Activated naive CD4-positive, alpha-beta T cell treated with anti-CD3 and anti-CD28 coated beads for 36 hours (primary cell): ENCODE measurements at places on chromosomes 5 and 9.

DNA sequence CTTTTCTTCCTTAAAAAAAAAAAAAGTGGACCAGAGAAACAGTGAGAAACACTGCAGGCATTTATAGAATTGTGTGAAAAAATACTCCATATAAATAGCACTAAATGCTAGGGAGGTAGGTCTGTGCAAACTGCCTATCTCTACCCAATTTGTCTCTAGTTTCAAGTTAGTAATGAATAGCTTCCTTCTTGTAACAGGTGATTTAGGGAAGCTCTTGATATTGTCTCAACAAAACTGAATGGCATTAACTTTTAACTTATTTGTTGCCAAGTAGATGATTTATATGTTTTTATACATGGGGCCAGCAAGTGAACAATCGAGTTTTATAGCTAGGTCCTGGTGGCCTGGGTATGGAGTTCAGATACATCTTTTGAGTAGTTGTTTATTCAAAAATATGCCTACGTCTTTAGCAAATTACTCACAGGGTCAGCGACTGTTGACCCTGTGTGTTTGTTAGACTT lies 283.6 kb downstream of the NR3C1 start:
- no peak for DNase-seq

DNA sequence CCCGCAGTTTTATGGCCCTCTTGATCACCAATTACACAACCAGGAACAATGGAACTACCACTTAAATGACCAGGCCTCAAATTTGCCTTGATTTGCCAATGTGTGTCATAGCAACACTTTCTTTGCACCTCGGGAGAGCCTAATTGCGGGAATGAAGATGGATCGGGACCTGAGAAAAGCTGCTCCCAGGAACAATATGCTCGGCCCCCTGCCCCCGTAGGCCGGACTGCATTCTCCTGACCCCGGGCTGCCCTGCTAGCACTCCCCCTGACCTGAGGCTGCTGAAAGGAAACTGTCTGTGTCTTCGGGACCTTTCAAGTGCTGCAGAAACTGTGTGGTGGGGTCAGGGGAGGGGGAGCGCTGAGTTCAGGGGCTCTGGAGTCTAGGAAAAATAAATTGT lies 294.3 kb upstream of the IRX1 start:
- DNase-seq: no peak

DNA sequence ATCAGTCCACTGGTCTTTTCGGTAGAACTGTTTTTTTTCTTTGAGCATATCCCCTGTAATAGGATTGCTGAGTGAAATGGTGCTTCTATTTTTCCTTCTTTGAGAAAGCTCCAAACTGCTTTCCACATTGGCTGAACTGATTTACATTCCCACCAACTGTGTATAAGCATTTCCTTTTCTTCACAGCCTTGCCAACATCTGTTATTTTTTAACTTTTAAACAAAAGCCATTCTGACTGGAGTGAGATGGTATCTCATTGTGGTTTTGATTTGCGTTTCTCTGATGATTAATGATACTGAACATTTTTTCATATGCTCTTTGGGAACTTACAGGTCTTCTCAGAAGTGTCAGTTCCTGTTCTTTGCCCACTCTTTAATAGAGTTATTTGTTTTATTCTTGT lies 764.7 kb downstream of the MTRR start:
- no peak for DNase-seq

- peak; percentile 13 for DNase-seq
Measured at GRCh38 chr9:120985819-120986222, 59.2 kb upstream of the TRAF1 start.

DNA sequence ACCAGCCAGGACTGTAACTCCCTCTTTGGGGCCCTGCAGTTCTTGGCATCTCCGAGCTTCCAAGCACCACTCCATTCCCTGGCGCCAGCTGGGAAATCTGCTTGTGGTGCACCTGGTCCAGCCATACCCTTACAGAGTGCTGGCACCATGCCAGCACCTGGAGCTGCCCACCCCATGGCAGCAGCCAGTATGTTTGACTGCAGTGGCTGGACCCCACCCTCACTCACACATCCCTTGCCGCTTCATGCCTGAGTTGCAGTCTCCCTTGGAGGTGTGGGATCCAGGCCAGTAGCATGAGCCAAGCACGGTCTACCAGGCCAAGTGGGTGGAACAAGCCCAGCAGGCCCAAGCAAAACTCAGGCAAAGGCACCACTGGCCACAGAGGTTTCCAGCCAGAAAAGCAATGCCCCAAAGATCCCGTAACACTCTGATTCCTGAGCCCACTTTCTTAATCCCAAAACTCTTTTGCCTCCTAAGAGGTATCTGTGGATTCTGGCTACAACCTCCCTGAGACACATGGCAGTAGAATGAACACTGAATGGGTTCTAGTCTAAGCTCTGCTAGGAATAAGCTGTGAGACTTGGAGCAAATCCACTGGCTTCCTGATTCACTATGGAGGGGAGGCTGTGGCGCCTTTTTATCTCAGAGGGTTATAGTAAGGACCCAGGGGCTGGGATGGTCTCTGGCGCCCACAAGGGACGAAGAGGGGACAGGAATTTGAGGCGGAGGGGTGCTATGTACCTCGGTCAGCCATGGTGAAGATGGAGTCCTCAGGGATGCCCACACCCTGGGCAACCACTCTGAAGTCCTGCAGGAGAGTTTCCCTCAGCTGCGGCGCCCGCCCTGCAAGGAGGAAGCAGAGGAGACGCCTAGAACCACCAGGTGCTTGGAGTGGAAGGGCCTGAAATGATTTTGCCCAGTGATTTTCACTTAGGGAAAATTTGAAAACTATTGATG lies 5.6 kb downstream of the AMBP start:
- no peak for DNase-seq

DNA sequence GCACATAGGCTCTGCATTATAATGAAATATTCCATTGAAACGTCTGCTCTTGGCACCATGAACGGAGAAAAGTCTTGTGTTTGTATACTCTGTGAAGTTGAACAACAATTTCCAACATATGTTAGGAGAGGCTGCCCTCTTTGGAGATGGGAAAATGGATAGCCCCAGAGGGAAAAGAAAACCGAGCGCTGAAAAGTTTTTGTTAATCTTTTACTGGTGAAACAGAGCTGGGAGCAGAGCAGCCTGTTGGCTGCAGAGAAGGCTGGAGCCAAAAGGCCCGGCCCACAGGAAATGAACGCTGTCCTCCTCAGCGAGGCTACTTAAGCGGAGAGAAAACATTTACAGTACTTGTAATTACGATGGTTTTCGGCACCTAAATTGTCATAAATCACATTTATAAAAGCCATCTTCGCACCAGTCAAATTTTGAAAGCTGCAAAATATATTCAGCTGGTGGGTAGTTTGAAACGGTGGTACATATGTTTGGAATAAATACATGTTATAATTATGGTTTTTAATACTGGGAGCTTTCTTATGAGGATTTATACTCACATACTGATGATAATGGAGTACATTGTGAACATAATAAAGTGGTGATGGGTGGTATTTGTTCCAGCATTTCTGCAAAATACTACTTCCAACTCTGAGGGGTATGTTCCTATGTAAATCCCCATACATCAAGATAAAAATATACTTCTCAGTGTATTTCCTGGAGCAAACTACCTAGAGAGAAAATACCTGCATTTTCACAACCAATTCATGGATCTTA lies 129.6 kb upstream of the CNTLN start:
- no peak for DNase-seq

DNA sequence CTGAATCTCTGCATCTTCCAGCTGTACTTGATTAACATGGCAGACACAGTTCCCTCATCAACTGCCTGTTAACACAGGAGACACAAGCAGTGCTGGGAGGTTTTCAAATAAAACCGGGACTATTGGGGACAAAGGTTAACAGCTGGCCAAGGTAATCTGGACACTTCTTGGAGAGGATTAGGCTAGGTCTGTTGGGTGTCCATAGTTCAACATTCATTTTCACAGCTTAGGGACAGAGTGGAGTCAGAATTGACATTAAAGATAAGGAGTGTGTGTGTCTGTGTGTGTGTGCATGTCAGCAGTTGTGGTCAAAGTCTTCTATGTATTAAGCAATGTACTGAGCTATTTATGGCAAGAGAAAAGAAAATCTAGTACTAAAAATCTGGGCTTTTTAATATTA lies 216.2 kb downstream of the MED10 start:
- DNase-seq: no peak

DNA sequence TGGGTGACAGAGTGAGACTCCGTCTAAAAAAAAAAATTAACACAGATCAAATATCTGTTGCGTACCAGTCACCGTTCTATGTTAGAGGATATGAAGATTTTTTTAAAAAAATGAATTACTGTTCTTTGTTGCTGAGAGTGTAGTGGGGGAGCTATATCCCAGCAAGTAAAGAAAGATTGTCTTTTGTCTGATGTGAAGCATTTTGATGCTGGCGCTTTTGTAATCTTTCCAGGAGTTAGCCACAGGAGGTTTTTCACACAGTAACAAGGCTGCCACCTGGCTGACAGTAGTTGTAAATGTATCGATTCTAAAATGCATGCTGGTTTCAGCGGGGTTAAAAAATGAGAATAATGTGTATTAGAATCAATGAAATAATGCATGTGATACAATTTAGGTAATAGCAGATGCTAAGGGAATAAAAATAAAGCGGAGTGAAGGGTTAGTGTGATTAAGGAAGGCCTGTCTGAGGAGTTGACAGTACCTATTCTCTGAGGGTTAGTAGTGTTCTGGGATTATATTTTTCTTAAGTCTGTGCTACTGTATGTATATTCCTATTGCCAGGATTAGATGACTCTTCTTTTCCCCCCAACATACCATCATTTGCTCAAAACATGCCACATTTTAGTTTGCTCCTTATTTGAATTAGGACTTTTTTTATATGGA lies 3.4 kb downstream of the LMNB1 start:
- peak; percentile 72 for DNase-seq

GRCh38 chr9:132063281-132063680 lies 16.4 kb downstream of the MED27 start:
- no peak for DNase-seq

- peak; percentile 46 for DNase-seq
Measured at GRCh38 chr9:137286975-137287383, 9.5 kb downstream of the TOR4A start.

DNA sequence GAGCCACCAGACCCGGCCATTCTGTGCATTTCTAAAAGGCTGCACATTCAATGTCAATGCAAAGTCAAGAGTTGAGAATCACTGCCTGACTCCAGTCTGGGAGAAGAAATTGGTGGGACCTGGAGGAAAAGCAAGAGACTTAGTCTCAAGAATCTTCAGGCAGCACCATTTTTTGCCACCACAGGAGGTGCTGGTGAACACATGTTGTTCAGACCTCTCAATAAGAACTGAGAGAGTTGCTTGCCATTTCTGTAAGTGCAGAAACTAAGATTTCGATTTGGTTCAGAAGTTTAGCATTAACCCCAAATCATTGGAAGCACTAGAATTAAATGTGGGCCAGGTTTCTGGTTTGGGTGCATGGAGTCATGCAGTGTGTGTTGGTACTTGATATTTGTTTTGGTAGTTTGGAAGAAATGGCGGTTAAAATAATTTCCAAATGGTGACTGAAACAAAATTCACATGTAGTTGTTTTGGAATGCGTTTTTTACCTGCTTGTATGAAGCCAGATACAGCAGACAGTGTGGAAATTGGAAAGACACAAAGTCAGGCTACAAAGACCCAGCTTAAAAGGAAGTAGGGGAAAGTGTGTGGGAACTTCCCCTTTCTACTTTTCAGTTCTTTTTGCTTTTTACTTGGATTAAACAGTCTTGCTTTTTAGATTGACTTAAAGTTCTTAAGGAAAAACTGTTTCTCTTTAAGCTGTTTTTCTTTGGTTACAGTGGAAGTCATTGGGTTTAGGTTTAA lies 20.4 kb downstream of the PDE8B start:
- peak; percentile 36 for DNase-seq

- DNase-seq: no peak
Measured at GRCh38 chr9:111231801-111232580, 98.0 kb downstream of the OR2K2 start.

DNA sequence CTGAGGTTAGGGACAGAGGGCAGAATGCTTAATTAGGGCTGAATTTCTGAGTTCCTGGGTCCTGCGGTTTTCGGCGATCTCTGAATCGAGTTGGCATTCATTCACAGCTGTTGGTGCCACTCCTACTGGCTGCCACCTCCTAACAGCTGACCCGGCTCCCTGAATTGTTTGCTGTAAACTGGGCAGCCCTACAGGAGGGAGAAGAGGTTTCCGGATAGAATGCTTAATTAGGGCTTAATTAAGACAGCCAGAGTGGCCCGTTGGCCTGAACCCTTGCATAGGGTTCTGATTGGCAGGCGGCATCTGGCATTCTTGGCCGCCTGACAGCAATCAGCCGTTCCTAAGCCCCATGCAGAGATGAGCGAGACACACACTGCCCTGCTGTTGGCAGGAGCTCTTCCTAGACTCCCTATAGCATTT lies 25.7 kb downstream of the FRMPD1 start:
- no peak for DNase-seq

GRCh38 chr5:73826301-73827105 lies 200.5 kb downstream of the ARHGEF28 start:
- DNase-seq: no peak

DNA sequence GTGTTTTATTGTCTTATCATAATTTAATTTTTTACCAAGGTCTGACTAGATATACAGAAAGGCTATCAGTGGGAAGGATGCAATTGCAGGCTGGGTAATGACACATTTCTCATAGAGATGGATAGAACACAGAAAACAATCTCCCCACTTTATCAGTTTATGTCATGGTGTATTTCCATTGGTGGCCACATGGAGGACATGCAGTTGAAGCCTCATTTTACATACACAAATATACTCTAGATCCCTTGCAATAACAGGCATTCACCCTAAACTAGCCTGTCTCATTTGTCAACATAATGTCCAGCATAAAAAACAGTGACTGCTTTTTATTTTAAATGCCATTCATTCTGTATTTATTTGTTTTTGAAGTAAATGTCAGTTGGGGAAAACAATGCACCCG lies 526.3 kb downstream of the GABRG2 start:
- DNase-seq: no peak

DNA sequence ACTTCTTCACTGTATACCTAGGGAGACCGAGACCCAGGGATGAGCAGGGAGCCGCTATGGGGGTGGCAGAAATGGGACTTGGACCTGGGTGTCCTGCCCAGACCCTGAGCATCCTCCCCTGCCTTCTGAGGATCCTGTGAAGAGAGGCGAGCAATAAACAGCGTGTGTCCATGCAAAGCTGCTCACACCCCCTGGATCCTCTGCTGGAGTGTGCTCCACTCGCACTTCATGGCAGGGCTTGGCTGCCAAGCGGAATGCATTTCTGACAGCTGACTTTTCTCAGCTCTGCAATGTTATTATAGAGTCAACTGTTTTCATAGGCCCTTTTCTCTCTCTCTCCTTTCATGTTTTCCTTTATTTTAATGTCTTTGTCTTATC lies 31.0 kb upstream of the ALDH1B1 start:
- DNase-seq: no peak

GRCh38 chr5:106080535-106080934 lies 1590.2 kb downstream of the EFNA5 start:
- no peak for DNase-seq
